ENCODE measurements at places on chromosomes 3 and 15.

DNA sequence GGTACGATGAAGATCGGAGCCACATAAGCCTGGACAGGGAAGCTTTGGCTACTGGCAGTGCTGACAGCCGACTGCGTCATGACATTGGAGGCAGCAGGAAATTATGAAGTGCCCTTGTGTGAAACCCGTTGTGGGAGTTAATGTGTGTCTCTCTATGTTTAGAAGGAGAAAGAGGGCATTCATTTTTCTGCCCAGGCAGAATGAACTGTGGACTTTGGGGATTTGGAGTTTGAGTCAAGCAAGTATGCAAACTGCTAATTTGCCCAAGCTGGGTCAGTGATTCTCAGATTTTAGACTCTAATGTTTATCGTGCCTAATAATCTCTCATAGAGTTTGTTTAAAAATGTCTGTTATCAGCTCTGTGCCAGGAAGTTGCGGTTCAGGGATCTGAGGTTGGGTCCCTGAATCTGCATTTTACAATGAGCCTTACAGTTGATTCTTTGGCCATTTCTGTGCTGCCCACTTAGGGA lies 5.6 kb downstream of the CTXND1 start:
- DNase-seq, result no peak

- DNase-seq, result no peak
These were observed 319.2 kb downstream of the ZNF621 start for GRCh38 chr3:40843851-40844548.

GRCh38 chr3:126473292-126474168 lies 2.2 kb downstream of the ZXDC start:
- DNase-seq, result no peak

GRCh38 chr3:58352626-58353025 lies 19.9 kb downstream of the PXK start:
- DNase-seq, result no peak

DNA sequence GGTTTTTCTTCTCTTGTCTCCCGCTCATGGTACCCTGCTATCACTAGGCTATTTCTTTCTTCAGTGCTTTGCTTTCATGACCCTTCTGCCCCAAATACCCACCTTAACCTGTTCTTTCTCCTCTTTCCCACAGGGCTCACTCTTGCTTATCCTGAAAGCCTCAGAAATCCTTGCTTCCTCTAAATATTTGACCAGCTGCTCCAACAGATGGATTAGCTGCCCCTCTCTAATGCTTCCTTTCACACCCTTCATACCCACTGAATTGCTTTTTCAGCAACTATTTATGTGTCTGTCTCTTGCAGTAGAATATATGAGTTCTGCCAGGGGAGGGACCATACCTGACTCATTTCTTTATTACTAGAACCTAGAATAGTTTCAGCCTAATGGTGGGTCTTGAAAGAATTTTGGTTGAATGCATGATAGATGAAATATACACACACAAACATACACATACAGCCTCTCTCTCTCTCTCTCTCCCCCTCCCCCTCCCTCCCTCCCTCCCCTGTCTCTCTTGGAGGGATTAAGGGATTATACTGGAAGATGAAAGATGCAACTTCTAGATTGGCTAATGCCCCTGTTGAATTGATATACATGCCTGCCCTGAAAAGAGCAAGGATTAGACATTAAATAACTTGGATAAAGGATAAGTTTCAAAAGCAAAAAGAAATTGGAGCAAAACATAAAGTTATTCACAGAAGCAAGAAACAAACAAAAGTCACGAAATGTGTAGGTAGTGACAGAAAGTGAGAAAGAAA lies 95.0 kb upstream of the GADL1 start:
- no peak for DNase-seq

- DNase-seq, result no peak
These were observed 615.4 kb upstream of the GBE1 start for GRCh38 chr3:82376883-82377282.

GRCh38 chr3:154971771-154972326 lies 108.3 kb upstream of the MME start:
- no peak for DNase-seq

DNA sequence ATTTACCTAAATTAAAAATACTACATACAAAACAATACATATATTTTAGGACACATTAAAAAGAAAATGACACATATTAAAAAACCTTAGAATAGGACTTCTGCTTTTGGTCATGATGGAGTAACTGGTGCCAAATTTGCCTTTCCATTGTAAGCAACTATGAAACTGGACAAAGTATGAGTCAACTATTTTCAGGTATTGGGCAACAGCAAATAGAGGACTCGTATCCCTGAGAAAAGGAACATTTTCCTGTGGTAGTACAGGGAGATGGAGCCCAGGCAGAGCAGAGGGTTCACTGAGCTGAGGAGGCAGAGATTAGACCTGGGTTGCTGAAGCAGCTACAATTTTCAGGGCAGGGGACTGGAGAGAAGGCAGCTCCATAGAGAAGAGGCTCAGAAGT lies 14.7 kb downstream of the CCR1 start:
- no peak for DNase-seq

- no peak for DNase-seq
These were observed 130.4 kb downstream of the PPM1L start for GRCh38 chr3:160886421-160886820.

Measured in stimulated activated CD8-positive, alpha-beta memory T cell treated with anti-CD3 and anti-CD28 coated beads, Interleukin-15, amount 100 ng/mL, for 48 hours (primary cell).